Right kidney (tissue), 9 donors: ENCODE measurements at places on chromosomes 2 and 18.

- DNase-seq, result no peak
Observed at GRCh38 chr18:60421356-60422118, 49.0 kb upstream of the MC4R start.

- DNase-seq, result no peak
Observed at GRCh38 chr2:38496927-38497669, 105.6 kb downstream of the HNRNPLL start.

- no peak for DNase-seq
Observed at GRCh38 chr2:38697116-38697840, 31.4 kb downstream of the GALM start.

GRCh38 chr2:40164736-40165508 lies 287.0 kb downstream of the SLC8A1 start:
- DNase-seq, result no peak

GRCh38 chr18:427005-427404 lies 73.5 kb downstream of the COLEC12 start:
- DNase-seq, result no peak

DNA sequence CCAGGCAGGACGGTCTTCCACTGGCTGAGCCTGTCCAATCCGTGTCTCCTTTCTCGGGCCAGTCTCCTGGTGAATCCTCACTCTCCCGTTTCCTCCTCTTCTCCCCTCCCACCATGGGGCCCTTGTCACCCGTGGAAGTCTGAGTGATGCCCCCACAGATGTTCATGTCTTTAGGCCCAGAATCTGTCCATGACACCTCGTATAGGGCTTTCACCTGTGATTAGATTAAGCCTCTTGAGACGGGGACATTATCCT lies 193.5 kb downstream of the ZFP36L2 start:
- no peak for DNase-seq

DNA sequence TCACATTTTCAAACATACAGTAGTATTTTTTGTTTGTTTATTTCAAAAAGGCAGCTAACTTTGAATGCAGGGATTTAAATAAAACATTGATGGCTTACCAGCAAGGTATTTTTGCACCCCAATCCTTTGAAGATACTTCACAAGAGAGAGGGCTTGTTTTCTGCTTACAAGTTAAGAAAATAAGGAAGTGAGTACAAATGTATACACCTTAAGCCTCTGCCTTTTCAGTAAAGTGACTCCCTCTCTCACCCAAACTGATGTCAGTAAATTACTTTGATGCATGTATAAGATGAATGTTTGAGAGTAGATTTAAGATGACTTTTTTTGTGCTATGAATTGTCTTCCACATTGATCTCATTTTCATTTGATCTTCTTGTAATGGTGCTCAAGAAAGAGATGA lies 820.0 kb downstream of the CPS1 start:
- no peak for DNase-seq

DNA sequence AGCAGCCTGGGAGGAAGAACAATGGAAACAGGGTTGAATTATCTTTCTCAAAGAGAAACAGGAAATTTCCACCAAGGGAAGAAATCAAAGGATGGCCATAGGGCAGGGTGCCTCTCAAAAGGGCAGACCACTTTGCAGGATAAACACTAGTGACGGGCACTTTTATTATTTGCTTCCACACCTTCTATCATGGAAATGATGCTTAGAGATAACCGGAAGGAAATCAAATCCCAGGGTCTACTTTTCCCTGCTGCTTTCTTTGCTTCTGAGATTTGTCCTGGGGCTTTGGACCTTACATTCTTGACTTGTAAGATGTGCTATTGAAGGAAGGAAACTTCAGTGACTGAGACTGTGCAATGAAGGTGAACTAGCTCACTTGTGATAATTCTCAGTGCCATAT lies 1.1 kb upstream of the SCN9A start:
- DNase-seq, result no peak
